Activated T-helper 1 cell treated with anti-CD3 and anti-CD28 coated beads, Interleukin-2, amount 50 U/mL, for 16 hours (primary cell): ENCODE measurements at places on chromosomes 11 and 22.

DNA sequence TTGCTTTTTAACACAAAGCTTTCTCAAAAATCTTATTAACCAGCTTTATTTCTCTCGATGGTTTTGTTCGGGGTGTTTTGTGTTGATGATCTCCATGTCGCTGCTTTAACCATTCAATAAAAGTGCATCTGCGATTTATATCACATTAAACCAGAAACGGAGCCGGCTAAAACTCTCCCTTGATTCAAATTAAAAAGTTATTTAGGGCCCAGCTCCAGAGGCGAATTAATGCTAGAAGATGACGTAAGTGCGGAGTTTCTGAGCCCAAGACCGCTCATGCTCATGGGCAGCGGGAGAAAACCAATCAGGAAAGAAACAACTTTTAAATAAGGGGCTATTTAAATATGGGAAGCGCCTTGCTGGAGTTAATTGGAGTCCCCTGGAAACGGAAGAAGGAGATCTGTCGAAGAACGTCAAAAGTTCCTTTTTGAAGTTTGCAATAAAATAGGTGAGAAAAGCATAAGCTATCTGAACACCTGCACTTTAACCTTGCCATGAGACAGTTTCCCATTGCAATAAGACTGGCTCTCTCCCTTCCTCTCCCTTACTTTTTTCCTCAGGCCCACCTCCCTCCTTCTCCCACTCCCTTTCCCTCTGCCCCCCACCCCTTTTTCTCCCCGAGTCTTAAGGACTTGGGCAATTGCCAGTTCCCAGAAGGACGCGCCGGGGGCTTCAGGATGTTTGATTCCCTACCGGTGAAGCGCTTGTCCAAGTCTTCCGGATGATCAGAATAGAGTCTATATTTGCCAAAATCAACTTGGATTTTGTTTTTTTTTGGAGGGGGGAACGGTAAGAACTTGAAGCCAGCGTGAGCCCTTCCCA, 1.9 kb upstream of the DBX1 start:
- DNase-seq: no peak

DNA sequence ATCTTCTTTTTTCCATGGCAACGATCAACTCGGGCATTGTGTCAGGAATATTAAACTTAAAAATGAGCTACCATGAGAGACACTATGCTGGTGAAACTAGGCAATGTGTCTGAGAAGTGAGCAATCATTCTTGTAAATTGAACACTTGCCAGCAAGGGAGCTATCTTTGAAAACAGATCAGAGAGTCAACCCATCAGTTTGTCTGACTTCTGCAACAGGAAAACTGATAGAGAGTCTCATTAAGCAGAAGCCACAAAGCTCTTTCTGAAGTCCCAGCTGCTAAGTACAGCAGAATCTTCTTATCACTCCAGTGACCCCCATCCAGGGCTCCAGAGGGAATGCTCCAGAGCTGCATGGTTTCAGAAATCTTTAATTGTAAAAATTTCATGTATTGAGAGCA, 114.7 kb downstream of the MSANTD4 start:
- no peak for DNase-seq

GRCh38 chr11:27339941-27340340, 23.1 kb downstream of the CCDC34 start:
- no peak for DNase-seq

DNA sequence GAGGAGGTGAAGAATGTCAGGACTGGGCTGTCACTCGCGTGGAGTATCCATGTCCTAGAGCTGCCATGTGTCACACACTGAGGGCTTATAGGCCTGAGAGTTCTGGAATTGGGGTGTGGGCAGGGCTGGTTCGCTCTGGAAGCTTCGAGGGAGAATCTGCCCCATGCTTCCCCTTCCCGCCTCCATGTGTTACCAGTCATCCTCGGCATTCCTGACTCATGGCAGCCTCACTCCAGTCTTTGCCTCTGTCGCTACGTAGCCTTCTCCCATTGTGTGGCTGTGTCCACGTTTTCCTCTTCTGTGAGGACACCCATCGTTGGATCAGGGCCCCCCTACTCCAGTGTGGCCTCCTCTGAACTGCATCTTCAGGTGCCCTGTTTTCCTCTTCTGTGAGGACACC, 301.2 kb downstream of the TBC1D22A start:
- no peak for DNase-seq

- no peak for DNase-seq
These were observed 76.4 kb downstream of the C2CD3 start for GRCh38 chr11:74094393-74094792.

- no peak for DNase-seq
These were observed 770.6 kb downstream of the FAM181B start for GRCh38 chr11:81963018-81963417.

GRCh38 chr11:122048401-122048800, 67.6 kb downstream of the BLID start:
- no peak for DNase-seq

GRCh38 chr11:75763846-75764245, 4.7 kb upstream of the DGAT2 start:
- no peak for DNase-seq
